ENCODE measurements at places on chromosomes 12 and 14.

GRCh38 chr12:19129486-19130223 is at the start of gene PLEKHA5:
PLEKHA5 (plus strand) TSS chr12:19129733; CDS start chr12:19129800, 67 bp downstream.
- DNase-seq: no peak

DNA sequence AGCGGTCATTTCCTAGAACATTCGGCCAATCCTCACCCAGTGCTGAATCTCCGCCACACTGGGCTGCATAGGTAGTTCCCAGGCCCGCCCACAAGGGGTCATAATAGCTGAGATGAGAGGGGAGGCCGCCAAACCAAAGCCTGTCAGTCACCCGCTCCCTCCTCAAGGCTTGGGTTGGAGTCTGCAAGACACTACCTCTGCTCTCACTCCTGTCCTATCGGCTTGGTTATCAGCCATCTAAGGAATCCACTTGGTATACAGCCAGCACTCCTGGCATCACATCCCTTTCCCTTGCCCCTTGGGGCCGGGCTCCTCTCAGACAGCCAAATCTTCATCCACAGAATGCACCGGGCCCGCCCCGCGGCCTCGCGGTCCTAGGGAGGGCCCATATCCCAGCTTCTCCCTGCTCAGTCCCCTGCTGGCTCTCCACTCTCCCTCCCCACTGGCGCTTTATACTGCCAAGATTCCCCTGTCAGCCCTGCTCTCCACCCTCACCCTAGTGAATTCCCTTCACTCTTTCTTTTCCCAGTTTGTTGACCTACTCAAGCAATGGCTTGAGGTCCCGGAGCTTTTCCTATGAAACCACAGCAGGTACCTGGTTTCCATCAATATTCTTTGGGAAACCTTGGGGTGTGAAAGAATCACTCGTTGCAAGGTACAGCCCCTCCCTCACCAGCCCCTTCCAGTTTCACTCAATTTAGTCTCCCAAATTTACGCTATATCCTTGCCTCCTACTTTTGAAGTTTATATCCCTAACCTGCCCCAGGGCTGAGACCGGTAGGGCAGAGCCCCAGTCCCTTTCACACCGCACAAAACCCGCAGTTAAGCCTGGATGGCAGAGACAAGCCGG is 1.4 kb downstream of the IFFO1 start:
- DNase-seq: peak; percentile 36

GRCh38 chr14:92247341-92247740 is 75.6 kb upstream of the SLC24A4 start:
- peak; percentile 6 for DNase-seq

- DNase-seq: no peak
Measured at GRCh38 chr14:35223927-35224326, 68.3 kb upstream of the PSMA6 start.

GRCh38 chr14:95500772-95501401 is 15.6 kb downstream of the SYNE3 start:
- DNase-seq: no peak

DNA sequence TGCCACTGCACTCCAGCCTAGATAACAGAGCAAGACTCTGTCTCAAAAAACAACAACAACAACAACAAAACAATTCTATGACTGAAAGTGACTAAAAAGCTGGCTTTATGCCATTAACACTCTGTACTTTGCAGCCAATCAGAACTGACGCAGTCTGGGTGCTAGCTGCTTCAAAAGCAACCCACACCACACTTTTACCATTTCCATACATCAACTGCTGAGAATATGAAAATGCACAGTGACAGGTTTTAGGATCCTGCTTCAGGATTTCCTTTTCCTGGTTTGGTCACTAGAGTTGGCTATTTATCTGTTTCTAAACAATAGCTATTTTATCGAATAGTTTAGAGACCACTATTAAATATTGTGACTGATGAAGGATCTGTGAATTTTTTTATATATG is 23.1 kb upstream of the P2RX4 start:
- DNase-seq: no peak

DNA sequence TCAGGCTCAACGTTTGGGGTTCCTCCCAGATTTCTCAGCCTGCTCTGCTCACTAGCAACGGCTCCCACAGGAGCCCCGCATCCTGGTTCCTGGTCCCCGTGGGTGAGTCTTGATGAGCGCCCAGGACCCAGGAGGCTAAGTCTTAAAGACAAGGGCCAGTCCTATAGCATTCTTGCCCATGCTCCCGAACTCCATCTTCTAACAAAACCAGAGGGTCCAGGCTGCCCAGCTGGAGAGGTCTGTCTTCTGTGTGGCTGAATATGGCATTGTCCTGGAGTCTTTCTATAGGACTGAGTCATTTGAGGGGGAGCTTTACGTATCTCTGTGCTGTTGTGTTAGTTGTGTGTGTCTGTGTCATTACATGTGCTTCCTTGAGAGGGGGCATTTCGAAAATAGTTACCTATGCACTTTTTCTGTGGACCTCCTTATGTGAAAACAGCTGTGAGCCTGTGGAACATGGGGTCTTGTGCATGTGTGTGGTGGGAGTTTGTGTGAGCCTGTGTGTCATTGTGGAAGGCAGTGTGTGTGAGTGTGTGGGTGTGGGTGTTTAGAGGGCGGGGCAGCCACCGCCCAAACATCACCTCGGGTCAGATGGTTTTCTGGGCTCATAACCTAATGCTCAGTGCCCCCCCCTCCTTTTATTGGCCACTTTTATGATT is 9.1 kb upstream of the TBX5 start:
- no peak for DNase-seq

DNA sequence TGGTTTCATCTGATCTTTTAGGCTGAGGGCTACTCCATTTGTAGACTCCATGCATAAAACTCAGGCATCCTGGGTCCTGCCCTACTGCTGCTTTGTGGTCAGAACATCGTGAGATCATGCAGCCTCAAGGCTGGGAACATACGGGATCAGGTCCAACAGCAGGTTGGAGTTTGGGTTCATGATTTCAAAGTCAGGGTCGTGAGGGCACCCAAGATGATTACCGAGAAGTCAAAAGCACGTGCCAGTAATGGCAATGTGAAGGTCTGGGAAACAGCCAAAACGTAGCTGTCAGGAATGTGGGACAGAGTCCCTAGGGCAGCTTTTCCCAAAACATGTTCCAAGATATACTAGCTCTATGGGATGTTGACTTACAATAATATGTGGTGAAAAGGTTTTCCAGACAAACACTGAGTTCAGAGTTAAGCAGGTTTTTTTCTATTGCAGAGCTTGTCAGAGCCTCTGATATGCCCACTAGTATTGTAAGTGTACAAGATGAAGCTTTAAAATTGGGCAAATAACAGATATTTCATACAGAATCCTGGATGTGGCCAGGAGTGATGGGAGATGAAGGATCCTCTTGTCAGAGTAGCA is 130.3 kb upstream of the DNM1L start:
- DNase-seq: no peak

DNA sequence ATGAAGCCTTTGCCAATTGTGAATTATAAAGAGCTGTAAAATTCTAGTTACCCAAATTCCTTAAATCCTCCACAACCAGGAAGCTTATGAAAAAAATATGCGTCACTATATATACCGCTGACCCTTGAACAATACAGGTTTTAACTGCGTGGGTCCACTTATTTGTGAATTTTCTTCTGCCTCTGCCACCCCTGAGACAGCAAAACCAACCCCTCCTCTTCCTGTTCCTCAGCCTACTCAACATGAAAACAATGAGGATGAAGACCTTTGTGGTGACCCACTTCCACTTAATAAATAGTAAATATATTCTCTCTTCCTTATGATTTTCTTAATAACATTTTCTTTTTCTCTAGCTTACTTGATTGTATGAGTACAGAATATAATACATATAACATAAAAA is 42.2 kb downstream of the CMKLR1 start:
- no peak for DNase-seq

DNA sequence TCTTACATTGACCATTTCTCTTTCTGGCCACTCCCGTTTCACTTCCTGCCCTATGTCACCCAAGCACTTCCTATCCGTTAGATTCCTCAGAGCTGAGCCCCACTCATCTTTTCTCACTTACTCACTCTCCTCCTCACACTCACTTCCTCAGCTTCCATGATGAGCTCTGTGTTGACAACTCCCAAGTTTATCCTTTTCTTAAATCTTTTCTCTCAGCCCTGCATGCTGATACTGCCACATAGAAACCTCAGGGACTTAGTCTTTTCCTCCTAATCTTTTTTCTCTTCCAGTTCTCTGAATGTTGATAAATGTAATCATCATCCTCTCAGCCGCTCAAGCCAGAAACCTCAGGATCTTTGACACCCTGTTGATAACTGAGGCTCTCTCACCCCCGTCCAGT is 99.6 kb downstream of the ANO6 start:
- DNase-seq: no peak

DNA sequence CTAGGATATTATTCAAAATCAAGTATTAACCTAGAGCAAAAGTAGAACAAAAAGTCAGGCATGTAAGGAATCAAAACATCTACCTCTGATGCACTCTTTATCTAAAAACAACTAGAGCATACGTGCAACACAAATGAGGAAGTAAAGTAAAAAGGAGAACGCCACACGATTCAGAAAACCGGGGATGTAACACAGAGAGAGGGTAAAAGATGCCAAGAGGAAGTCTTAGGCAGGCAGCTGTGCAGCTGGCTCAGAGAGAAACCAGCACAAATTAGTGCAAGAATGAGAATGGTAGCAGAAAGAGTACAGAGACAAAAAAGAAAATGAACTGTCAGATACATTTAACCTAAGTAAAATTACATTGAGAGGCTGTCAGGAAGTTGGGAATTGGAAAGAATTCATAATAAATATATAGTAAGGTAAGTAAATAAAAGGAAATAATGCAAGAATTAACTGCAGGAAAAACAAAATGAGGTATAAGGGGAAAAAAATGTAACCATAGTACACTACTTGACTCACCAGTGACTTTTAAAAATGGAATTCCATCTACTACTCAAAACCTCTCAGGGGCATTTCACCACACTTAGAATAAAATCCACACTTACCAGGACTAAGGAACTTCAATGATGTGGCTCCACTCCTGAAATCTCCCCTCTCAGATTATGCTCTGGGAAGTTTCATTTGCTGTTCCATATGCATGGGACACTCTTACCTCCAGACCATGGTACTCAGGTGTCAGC is 17.1 kb downstream of the BCAT1 start:
- DNase-seq: peak; percentile 90

- DNase-seq: no peak
Measured at GRCh38 chr14:21267431-21267845, 1.8 kb downstream of the HNRNPC start.

DNA sequence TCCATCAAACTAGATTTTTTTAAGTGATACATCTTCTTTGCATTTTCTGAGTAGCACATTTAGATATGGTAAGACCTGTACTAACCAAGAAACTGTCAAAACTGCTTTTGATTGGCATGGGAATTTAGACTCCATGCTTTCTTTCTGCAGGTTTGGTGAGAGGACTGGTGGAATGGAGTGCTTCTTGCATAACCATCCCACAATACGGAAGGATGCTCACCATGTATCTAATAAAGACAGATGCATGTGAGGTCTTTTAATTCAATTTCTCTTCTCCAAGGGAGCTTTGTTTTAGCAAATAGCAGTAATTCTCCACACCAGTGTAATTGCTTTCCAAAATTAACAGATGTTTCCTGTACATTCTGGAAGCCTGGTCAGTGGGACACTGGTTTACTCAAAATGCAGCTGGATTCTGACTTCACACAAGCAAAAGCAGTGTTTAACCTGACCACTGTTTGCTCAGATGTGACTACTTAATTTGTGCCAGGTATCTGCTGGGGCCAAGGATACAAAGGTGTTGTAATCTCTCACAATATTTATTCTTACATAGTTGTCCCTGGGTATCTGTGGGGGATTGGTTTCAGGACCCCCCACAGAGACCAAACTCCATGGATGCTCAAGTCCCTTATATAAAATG is 26.1 kb downstream of the FGD6 start:
- DNase-seq: no peak

- DNase-seq: no peak
Measured at GRCh38 chr12:53657041-53657440, 18.8 kb downstream of the ATP5MC2 start.

- no peak for DNase-seq
Measured at GRCh38 chr12:47165934-47166333, 86.2 kb upstream of the AMIGO2 start.

GRCh38 chr12:61765926-61766325 is 494.3 kb upstream of the USP15 start:
- DNase-seq: no peak

- no peak for DNase-seq
Measured at GRCh38 chr14:39033371-39033770, 69.7 kb downstream of the SEC23A start.

DNA sequence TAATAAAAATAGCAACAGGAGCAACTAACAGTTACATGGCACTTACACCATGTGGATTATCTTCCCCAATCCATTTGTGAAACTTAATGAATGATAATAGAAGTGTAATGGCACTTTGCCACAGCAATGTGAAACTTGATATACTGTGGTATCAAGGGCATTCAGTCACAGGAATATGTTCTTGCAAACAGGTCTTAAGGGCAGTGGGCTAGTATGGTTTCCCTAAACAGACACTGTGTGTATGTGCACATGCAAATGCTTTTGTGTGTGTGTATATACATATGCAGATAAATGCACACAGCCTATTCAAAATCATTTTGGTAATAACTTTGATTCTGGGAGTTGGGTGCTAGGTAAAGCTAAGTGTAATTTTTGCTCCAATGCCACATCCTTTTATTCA is 26.2 kb upstream of the ARHGAP5 start:
- no peak for DNase-seq

- DNase-seq: no peak
Measured at GRCh38 chr14:68402525-68403101, 390.3 kb downstream of the ZFP36L1 start.

DNA sequence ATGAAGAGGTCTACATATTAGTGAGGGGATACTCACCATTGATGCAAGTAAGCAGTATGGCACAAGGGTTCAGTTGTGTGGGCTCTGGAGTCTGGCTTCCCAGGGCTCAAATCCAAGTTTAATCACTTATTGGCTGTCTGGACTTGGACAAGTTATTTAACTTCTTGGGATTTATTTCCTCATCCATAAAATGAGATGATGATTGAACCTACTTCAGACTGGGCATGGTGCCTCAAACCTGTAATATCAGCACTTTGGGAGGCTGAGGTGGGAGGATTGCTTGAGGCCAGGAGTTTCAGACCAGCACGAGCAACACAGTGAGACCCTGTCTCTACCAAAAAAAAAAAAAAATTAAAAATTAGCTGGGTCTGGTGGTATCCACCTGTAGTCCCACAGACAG is 67.9 kb downstream of the KCNK10 start:
- no peak for DNase-seq

- DNase-seq: no peak
Measured at GRCh38 chr14:104436047-104436591, 143.4 kb upstream of the C14orf180 start.

DNA sequence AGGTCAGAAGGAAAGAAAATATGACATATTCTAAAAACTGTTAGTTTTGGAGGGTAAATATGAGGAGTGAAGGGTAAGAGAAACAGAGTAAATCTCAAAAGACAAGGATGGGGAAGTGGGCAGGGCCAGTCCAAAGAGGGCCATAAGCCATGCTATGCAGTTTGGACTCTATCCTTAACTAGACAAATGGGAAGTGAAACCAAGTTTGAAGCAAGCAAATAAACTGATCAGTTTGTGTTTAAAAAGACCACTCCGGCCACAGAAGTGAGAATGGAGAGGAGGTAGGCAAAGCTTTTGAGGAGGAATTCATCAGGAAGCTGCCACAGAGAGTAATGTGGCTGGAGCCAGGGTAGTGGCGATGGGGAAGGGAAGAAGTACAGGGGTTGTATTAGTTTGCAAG is 37.5 kb upstream of the DAAM1 start:
- no peak for DNase-seq

- DNase-seq: no peak
Measured at GRCh38 chr14:34174973-34175372, 224.1 kb upstream of the EGLN3 start.

GRCh38 chr12:76830436-76830835 is 48.4 kb downstream of the CSRP2 start:
- no peak for DNase-seq

- no peak for DNase-seq
Measured at GRCh38 chr12:131847456-131847855, 19.3 kb downstream of the MMP17 start.
